ENCODE measurements at places on chromosomes 3 and 15.

DNA sequence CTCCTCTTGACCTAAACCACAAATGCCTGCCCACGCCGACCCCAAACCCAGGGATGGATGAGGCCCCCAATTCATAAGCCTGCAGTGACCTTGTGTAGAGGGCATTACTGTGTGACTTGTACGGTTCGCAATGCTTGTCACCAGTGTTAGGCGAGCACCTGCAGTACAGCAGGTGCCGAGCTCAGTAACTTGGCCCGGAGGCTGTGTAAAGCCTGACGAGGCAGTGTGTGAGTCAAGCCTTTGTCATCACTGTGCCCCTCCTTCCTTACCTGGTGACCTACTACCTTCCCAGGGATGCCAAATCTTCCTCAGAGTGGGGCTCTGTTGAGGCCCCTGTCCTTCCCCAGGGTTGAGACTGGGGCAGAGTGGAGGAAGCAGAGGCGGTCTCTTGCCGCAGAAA is 37.2 kb upstream of the TMEM115 start:
- H3K4me3 ChIP-seq = no peak overlapping the region
- H3K27ac ChIP-seq = no peak overlapping the region
- no peak for DNase-seq
- H3K4me1 ChIP-seq = no peaks in the 10 kb centered on the region
- H3K27me3 ChIP-seq = no peaks in the 10 kb centered on the region

- no peak for DNase-seq
- no peaks in the 10 kb centered on the region for H3K4me1 ChIP-seq
- H3K27me3 ChIP-seq = peaks cover 8% of the 10 kb centered on the region
- no peak overlapping the region for H3K4me3 ChIP-seq
Measured at GRCh38 chr15:50068016-50068415, 51.0 kb downstream of the ATP8B4 start.

GRCh38 chr15:99015698-99016568 is 8.3 kb upstream of the PGPEP1L start:
- H3K36me3 ChIP-seq = no peaks in the 10 kb centered on the region
- H3K4me3 ChIP-seq = no peak overlapping the region
- H3K4me1 ChIP-seq = no peaks in the 10 kb centered on the region
- DNase-seq = no peak
- no peak overlapping the region for H3K27ac ChIP-seq

GRCh38 chr3:140342668-140343067 is 335.2 kb upstream of the TRIM42 start:
- H3K4me1 ChIP-seq = no peaks in the 10 kb centered on the region
- DNase-seq = no peak
- H3K4me3 ChIP-seq = no peak overlapping the region
- H3K36me3 ChIP-seq = no peaks in the 10 kb centered on the region
- H3K27ac ChIP-seq = no peak overlapping the region

Measured in endothelial cell of umbilical vein (primary cell).